ENCODE measurements at places on chromosomes 6 and 20. TPM values are rescaled to one million over a fixed set of nuclear protein-coding genes. Genes with fewer than 3 reads are reported as not detected.

Gene KHDC1L
- 0.80 TPM for total RNA-seq

Gene CCN5
- total RNA-seq = 0.26 TPM

Gene SIRPA
- 12.8 TPM for total RNA-seq

Gene GLP1R
- total RNA-seq = not detected

Gene ABHD16B
- total RNA-seq = not detected

Gene HLA-DRB1
- not detected for total RNA-seq

Gene SLC44A4
- 4.9 TPM for total RNA-seq

Gene CLVS2
- not detected for total RNA-seq

Gene C4B
- total RNA-seq = 0.52 TPM

Gene ZBTB46
- 7.3 TPM for total RNA-seq

Gene SLC52A3
- 5.9 TPM for total RNA-seq

Data from PC-3 (cell line).